Activated naive CD8-positive, alpha-beta T cell treated with anti-CD3 and anti-CD28 coated beads, Interleukin-2, amount 50 U/mL, for 24 hours (primary cell): ENCODE measurements at places on chromosomes 2 and 18.

GRCh38 chr18:42442656-42443055 lies 487.6 kb downstream of the PIK3C3 start:
- no peak for DNase-seq

DNA sequence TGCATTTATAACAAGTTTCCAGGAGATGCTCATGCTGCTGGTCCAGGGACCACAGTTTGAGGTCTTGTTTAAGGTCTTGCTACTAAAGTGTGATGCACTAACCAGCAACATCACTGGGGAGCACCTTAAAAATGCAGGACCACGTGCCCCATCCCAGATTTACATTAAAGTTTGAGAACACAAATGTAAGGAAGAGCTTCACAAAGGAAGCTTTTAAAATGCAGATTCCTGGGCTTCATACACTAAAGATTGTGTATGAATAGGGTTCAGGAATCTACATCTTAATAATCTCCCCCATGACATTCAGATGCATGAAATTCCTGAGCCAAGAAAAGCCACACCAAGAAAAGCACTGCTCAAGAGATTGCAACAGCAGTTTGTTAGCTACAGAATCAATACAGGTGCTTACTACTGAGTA lies 235.3 kb upstream of the TANK start:
- DNase-seq = no peak

DNA sequence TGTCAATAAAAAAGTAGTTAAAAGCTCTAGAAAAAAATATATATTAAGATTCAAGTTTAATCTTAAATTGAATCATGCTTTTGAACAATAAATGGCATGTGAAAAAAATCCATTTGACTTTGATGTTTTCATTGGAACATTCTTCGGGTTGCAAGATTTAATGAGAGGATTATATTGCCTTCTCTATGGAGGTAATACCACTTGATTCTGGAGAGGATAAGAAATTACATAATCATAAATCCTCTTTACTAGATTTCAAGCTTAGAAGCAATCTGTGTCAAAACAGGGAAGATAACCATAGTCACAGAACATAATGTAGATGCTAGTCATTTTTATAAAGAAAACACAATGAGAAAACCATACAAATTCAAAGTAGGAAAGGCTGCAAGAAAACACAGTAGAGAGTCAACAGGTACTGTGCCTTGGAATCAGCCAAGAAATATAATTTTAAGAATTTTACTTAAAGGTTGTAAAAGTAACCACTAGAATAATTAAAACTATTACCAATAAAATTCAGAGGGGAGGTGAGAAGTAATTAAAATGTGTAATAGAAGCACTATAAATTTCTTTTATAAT lies 18.7 kb upstream of the MAPRE2 start:
- DNase-seq = no peak

DNA sequence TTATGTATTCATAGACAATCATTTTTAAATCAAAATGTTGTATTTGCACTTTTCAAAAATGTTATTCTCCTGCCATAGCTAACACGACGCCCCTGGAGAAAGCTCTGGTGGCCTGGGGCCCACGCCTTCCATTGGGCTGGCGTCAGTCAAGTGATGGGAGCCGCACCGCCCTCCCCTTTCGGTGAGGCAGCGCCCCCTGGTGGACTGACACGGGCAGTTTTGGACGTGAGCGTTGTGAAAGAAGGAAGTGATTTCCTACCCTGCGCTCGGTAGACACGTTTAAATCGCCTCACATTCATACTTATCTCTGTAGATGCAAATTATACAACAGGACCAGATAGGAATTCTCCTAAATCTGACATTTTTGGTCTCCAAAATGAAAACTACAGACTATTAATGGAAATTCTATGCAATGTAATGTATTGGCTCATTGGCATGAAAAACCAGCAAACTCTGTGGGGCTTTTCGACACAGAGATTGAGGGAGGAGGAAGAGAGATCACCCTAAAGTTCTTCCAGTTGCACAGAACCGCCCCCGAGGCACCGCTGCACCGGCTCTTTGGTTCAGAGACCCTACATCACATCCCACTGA lies 326.2 kb upstream of the SOX11 start:
- DNase-seq = peak; percentile 74

- DNase-seq = no peak
These were observed 634.2 kb upstream of the SETBP1 start for GRCh38 chr18:44046376-44046975.
